ENCODE measurements at places on chromosomes 11 and 22.

DNA sequence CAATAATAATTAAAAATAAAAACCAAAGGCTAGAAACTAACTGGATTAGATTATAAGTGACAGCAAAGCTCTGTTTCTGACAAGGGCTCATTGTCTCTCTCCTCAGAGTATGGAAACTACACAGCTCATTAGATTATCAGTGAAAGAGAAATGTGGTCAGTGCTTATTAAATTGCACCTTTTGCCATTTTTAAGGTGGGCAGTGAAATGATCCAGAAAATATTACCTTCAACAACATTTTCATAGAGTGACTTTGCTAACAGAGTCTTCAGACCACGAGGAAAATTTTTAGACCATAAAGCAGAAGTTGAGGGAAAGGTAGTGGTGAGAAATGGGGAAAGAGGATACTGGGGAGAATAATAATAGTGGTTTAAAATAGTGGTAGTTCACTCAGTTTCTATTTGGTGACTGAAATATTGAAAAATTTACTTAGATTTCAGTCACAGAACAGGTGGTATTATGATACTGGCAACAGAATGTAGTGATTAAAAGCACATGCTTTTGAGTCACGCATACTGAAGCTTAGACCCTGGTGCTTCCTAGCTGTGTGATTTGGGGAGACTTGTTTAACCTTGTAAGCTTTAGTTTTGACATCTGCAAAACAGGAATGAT lies 684.0 kb upstream of the CCDC90B start:
- no peak for DNase-seq

GRCh38 chr22:21665047-21665851 lies 563 bp upstream of the PPIL2 start:
- DNase-seq: no peak

DNA sequence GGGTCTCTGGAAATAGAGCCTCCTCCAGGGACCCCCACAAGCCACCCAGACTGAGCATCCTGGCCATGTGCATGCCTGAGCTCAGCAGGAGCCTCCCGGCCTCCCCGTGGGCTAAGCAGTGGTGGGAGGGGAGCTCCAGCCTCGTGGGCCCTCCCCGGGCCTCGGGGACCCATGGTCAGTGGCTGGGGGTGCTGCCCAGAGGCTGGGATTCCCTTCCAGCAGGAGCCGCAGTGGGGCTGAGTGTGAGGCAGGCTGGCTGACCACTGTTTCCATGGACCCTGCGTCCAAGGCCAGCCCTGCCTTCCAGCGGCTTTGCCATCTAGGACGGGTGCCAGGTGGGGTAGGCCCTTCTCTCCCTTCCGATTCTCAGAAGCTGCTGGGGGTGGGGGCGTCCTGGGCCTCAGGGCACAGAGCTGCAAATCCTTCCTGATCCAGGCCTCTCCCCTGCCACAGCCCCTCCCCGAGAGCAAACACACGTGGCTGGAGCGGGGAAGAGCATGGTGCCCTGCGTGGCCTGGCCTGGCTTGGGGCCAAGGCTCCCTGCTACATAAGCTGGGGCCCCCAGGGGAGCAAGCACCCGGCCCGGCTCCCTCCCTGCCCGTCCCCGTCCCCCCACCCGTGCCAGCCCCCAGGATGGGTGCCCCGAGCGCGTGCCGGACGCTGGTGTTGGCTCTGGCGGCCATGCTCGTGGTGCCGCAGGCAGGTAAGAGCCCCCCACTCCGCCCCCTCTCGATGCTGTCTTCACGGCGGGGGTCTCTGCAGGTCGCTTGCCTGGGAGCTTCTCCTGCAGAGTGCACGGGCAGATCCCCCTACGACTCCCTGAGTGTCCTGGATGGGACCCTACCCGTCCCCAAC lies at the start of gene MUC5B:
Gene MUC5B, plus strand, starts transcription at position 576 of the 855 bp plus-strand sequence. Its CDS starts 58 bp downstream, at position 634.
- no peak for DNase-seq

DNA sequence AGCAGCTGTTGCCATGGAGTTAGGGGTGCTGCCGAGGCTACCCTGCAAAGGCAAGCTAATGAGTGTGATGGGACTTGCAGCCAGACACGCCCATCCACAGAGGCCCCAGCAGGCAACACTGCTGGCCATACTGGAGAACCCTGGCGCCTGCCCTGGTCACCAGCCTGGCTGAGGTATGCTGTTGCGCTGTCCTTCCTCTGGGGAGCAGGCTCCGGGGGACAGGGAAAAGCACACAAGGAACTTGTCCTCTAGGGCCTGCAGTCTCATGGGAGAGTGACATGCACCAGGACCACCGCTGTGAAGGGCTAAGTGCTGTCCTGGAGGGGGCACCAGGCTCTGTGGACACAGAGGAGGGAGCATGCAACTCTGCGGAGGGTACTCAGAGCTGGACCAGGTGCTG lies 35.8 kb downstream of the TOM1 start:
- DNase-seq: no peak

GRCh38 chr11:76653012-76653673 lies 17.4 kb downstream of the LRRC32 start:
- no peak for DNase-seq

DNA sequence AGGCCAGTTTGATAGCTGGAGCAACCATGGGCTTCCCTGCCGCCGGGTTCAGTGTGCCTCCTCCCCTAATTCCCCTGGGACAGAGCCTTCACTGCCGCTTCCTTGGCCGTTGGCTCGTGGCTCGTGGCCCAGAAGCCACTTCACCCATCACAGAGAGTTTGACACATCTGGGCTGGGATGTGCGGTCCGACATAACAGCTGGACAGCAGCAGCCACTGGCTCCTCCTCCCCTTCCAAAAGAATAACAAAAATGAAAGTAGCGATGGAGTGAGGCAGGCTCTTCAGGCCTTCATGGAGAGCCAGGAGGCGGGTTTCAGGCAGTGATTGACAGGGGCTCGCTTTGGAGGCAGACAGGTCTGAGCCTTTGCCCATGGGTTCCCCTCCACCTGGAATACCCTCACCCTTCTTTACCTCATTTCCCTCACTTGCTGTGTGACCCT lies 8.2 kb downstream of the CREB3L1 start:
- no peak for DNase-seq

DNA sequence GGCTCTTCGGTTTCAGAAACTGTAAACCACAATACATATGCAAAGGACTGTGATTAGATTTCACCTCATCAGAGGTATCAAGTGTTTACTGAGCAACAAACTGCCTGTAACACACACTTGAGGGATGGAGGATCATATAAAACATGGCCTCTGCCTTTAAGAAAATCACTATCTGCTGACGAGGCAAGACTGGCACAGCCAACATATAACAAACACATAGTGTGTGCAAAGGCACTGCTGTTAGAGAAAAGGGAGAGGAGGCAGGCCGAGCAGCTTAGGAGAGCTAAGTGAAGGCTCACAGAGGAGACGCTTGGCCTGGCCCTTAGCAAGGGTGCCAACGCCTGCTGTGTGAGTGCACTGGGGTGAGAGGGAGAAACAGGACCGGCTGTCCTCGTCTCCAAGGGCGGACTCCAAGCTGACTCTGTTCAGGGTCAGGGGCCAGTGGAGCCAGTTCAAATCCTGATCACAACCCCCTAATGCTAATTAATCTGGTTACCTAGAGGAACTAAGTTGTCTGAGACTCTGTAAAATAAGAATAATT lies 48.2 kb downstream of the LRFN4 start:
- no peak for DNase-seq

GRCh38 chr22:25569361-25569760 lies 4.9 kb downstream of the GRK3 start:
- no peak for DNase-seq

- DNase-seq: peak; percentile 86
These were observed 4.9 kb downstream of the LMO1 start for GRCh38 chr11:8258784-8259183.

DNA sequence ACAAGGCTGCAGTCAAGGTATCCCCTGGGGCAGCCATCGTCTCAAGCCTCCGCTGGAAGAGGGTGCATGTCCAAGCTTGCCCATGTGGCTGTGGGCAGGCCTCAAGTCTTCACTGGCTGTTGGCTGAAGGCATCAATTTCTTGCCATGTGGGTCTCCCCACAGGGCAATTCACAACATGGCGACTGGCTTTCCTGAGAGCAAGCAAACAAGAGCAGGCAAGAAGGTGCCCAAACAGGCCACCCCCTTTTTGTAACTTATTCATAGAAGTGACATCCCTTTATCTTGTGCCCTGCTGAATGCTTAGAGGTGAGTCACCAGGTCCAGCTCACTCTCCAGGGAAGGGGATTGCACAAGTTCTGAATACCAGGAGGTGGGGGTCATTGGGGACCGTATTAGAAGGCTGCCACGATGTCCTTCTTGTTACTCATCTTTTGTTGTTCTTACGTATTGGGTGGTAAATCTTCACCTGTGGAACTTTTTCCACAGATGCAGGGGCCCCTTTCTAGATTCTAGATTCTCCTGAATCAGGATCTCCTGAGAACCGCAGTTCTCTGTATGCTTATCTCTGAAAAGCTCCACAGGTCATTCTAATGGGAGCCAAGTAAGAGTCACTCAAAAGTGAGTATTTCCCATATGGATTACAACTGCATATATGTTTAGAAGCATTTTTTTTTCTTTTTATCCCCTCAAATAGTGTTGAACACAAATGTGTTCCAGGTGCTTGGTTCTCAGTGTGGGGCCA lies 44.2 kb upstream of the MICAL2 start:
- peak; percentile 99 for DNase-seq

DNA sequence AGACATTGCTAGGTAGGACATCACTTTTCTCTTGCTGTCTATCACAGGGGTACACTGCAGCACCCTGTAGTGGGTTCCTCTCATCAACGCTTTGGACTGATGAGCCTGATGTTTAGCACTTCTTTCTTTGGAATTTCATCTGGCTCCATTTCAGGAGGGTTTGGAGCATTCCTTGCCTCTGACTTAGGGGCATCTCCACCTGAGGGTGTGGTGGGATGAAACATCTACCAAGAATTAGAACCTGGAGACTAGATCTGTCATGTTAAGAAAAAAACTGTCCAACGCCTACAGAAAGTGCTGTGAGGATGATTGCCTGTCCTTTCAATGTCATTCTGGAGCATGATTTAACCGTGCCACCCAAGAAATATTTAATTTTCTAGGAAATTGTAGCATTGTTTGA lies 648.4 kb downstream of the ETS1 start:
- no peak for DNase-seq

DNA sequence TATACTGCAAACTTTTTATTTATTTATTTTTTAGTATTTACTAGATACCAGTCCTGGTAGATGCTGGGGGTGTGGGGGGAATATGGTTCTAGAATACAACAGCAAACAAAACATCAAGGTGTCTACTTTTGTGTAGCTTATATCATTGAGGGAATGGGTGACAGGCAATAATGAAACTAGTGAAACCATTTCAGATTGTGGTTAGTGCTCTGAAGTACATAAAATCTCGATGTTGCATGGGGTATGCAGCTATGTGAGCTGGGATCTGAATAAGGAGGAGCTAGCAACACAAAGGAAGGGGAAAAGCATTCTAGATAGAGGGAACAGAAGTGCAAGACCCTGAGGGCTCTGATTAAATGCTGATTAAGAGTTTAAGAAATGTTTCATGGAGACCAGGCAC lies 103.5 kb downstream of the WT1 start:
- no peak for DNase-seq

- DNase-seq: no peak
These were observed 186.0 kb upstream of the SOX6 start for GRCh38 chr11:16542353-16542752.

DNA sequence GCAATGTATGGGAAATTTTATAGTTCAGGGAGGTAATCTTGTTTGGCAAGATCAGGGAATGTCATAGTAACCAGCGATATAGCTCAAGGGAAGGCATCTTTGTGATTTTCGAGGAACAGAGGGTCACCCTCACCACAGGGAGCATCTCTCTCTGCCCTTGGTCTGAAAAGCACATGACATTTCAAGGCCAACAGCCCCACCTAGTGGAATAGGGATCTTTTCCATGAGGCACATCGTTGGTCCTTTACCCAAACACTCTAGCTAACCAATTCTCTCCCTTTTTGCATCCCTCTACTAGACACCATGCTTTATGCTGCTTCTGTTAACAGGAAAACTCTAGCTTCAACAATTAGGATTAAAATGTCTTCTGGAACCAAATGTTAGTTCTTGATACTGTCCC lies 179.0 kb downstream of the GRM5 start:
- peak; percentile 14 for DNase-seq

DNA sequence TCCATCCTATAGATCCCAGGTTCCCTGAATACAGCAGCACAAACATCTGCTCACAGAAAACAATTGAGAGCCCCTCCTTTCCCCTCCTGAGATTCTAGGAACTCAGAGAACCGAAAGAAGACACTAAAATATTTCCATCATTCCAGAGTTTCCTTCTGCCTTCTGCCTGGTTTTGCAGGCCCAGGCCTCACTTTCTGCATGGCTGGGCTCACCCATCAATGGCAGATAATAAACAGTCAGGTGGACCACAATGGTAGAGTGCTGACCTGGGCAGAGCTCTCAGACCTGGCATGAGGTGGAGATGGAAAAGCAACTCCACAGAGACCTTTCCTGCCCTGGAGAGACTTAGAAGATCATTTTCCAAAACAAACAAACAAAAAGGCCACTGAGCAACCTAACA lies 389.1 kb downstream of the NXPE2 start:
- no peak for DNase-seq

- no peak for DNase-seq
These were observed 38.3 kb downstream of the CLPB start for GRCh38 chr11:72396041-72396440.

DNA sequence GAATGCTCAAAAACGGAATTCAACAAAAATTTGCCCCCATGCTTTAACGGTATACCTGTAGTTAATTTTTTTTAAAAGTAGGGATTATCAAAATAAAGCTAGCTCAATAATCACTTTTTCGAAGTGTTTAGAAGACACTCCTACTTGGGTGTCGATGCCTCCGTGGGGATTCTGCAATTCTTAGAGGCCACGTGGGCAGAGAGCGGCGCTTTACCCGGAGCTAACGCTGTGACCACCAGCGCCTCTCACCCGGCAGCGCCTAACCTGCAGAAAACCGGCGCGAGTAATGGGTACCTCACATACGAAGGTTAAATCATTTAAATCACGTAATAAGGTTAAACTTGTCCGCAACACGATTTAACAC lies 583 bp downstream of the TAF1D start:
- DNase-seq: peak; percentile 69
